ENCODE measurements at places on chromosomes 7 and 10.

GRCh38 chr7:70512144-70512543, 619.8 kb upstream of the GALNT17 start:
- no peak for DNase-seq

DNA sequence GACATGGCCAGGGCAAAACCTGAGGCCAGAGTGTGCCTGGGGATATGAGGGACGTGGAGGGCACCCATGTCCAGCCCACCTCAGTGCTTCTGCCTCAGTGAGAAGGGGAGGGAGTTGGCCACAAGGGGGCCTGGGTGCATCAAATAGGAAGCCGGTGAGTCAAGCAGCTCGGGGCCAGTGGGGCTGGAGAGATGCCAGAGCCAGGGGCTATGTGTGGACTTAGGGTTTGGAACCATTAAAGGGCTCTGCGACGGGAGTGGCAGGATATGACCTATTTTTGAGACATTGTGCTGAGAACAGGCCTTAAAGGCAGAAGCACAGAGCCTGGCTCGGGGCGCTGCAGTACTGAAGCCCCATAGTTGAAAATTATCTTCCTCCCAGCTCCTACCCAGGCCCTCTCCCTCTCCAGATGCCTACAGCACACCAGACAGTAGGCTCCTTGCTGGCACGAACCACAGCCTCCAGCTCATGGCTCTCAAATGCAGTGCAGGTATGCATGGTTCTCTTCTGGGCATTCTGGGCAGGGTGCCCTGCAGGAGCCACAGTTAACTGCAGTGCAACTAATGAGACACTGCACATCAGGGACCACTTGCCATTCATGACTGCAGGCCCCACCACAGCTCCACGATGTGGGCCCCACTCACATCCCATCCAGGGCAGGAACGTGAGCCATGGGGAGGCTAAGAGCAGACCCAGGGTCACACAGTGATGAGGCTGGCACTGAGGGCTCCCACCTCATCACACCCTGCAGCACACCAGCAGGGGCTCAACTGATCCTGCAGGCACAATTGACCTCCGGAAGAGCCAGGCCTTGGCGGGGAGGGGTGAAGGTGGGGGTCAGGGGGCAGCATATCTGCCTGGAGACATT, 7.2 kb upstream of the PGAM2 start:
- no peak for DNase-seq

DNA sequence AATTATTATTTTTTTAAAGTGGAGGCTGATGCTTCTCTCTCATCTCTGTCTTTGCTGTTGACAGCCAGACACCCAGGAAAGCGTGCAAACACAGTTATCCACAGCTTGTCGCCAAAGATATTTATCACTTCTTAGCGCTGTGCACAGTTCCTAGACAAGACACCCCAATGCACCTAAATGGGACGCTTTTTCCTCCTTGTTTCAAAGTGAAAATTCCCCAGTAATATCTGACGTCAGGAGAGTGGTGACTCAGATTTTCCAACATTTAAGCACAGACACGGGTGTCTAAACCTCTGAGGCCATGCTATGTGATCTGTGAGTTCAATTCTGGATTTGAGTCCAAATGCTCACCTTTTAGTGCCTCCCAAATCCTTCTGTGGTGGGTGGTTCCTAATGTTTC, 151.6 kb downstream of the EMX2 start:
- no peak for DNase-seq

DNA sequence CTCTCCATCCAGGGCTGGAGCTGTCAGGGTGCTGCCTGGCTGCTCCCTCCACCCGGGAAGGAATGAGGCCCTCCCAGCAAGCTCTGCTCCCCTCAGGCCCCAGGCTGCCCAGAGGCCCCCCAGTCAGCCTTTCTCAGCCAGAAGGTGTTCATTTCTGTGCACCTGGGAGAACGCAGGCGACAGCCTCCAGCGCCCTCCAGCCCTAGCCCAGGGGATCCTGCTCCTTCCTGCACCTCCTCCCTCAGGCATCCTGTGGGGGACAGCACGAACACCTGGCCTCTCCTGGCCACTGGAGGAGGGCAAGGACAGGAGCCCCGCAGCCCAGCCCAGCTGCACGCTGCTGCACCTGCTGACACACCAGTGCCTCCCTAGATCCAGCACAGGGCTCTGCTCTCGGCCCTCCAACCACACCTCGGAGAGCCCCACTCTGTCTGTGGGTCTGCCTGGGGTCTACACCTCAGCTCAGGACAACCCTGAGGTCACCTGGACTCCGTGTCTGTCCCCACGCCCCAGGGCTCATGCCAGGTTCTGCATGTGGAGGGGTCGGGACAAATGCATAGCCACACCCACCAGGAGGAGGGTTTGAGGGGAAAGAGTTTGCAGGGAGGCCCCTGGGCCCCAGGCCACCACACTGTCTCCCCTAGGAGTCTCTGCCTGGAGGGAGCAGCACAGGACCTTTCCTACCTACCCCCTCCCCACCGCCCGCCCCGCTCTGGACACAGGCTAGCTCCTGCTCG, 7.4 kb upstream of the PWWP2B start:
- DNase-seq = no peak

- DNase-seq = no peak
Observed at GRCh38 chr7:158067219-158067930, 520.2 kb downstream of the PTPRN2 start.

DNA sequence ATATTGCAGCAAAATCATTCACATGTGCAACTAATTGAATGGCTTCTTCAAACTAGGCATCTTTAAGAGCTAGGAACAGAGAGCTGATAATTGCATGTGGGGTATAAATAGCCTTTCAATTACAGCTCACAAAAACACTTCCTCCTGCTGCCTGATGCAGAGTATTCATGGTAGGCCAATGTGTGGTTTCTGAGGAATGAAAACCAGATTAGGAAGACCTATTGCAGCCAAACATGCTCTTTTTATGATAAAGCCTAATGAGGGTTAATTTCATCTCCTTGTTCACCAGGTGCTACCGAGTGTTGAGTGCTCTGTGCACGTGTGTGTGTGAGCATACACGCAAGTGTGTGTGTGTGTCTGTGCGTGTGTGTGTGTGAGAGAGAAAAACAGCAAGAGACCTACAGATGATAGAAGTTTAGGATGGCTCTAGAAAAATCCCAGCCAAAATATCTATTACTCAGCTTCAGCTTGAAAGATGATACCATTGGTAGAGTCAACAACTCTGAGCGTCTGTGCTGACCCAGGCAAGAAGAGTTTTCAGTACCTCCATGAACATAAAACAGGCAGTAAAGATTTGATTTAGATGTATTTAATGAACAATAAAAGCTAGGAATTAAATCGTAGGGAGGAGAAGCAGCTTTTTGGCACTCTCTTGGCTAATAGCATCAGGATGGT, 448.5 kb upstream of the ANKRD30A start:
- no peak for DNase-seq

GRCh38 chr10:113292086-113292485, 260.8 kb upstream of the HABP2 start:
- DNase-seq = no peak

DNA sequence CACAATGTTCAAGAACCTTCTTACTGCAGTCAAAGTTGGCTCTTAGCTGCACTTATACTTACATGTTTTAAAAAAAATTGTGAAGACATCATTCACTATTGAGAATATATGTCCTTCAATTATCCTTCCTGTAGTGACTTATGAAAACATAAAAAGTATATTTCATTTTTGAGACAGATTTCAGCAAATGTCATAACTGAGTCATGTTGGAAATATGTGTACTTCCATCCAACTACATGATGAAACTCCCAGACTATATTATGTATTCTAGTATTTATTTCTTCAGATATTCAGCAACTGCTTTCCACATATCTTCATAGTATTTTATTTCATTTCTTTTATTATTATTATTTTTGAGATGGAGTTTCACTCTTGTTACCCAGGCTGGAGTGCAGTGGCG, 160.2 kb downstream of the ARHGAP12 start:
- no peak for DNase-seq

DNA sequence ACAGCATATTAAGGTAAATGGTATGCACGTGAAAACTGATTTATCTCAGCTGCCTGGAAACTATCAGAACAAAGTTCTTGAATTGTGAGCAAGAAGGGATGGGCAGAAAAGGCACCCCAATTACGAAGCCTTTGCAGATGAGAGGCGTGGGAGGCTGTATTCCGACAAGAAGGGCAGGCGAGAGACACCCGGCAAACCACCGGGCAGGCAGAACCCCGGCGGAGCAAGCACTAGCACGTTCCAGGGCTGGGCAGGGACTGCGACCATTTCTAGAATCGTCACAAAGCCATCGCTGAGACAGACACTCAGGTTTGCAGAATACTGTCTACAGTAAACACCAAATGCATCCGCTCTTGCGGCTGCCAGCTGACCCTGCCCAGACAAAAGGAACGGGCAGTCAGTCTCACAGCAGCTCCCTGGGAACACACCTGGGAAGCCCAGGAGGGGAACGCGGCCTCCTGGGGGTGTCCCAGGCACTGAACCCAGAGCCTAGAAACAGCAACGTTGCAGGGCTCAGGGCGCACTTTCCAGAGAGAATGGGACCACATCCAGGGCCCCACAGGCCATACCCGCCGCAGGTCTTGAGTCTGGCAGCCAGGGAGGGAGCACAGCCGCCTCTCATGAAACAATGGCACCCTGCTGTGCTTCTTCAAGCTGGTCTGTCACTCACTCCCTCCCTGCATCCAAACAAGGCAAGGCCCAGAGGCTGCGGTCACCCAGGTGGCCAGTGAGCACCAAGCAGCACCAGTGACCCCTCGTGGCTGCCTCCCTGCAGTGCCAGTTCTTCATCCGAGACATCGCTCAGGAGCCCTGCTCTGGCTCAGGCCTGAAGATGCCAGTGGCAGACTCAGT, 261.9 kb downstream of the PTPRN2 start:
- DNase-seq = peak; percentile 30

DNA sequence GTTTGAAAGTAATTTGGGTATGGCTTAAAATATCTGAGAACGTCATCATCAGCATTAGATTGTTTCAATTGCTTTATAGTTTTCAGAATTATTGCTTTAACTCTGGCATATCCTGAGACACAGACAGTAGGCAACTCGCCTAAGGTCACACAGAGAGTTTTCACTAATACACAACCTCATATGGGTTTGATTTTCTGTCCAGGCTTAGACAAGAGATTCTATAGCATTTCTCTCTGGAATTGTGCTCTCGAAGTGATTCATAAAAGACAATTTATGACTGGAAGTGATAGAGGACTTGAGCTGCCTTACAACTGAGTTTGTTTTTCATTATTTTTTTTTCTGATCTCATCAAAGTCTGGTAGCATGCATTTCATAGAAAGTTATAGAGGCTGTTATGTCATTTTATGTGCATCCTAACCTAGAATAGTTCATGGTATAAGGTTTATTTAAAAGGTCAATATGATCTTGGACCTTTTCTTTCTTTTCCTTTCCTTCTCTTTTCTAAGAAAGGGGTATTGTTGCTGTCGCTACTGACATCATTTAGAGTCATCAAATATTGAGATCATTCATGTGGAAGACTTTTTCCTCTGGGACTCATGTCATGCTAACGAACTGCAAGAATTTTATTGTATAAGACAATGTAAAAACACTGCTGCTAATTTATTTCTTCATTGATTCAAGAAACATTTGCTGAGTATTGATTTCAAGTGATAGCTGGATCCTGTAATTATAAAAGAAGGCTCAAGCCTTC, 278.2 kb downstream of the PLXDC2 start:
- no peak for DNase-seq

DNA sequence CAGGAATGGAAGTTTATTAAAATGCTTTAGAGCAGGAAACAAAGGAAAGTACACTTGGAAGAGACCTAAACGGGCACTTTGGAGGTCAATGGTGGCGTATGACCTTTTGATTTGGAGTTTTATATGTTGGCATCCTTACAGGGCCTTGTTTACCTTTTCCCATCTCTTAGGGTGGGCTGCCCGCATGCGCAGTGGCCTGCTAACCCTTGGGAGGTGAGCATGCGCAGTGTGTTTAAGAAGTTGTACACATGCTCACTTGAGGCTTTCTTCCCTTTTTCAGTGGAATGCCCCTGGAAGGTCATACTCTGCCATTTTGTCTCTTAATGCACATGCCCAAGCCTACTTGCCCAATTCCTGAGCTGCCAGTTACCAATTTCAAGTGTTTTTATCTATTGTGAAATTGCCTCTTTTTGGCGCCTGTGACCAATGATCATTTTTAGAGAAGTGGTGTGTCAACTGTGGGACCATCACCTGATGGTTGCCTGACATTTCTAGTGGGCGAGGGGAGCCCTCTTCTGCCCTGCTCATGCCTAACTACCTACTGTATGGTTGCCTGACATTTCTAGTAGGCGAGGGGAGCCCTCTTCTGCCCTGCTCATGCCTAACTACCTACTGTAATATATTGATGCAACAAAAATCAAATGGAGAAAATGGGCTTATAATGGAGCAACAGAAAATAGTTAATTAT, 138.0 kb downstream of the PPP1R9A start:
- no peak for DNase-seq

DNA sequence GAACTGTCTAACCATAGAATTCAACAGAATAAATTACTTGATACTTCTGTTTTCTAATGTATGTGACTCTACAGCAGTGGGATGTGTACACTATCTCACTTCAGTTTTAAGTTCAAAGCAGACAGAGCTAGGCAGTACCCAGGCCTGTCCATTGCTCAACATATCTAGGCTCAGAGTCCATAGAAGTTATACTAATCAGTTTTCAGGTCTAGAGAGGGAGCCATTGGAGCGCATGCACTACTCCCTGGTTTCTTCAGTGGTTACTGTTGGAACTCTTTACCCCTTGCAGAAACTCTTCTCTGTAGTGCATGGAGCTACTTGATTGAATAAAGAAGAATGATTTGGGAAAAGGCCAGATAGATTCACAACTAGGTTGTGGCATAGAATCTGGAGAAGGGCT, 4.4 kb downstream of the CD36 start:
- DNase-seq = no peak

- DNase-seq = no peak
Observed at GRCh38 chr7:47142169-47142866, 439.6 kb downstream of the TNS3 start.

- no peak for DNase-seq
Observed at GRCh38 chr7:79180533-79180932, 272.9 kb downstream of the MAGI2 start.
